Lower leg skin (tissue), 4 donors: ENCODE measurements at places on chromosomes 3 and 15.

DNA sequence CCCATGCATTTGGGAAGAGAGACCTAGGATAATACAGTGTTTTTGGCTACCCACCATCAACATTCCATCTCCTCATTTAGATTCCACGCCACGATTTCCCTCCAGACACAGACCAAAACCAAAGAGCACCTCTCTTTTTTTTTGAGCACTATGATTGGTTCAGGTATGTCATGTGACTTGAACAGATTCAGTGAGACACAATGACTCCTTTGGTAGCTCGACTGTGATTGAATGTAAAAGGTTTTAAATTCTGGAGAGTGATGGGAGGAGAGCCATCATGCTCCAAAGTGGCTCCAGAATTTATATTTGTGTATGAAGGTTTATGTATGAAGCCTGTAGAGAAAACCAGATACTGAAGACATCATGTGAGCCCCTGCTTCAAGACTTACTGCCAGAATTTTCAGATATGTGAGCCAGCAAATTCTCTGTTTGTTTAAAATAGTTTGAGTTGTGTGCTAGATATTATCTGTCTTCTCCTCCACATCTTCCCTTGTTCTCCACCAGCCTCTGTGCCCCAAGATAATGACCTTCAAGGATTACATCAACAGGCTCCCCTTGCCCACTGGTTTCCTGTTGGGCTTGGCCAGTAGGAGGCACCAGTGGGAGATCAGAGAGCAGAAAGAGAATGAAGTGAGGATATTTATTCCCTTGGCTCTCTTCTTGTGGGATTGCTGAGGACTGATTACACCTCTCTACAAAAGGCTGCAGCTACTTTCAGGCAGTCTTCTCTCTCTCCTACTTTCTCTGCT, 12.5 kb downstream of the MYD88 start:
- peak; percentile 15 for DNase-seq

DNA sequence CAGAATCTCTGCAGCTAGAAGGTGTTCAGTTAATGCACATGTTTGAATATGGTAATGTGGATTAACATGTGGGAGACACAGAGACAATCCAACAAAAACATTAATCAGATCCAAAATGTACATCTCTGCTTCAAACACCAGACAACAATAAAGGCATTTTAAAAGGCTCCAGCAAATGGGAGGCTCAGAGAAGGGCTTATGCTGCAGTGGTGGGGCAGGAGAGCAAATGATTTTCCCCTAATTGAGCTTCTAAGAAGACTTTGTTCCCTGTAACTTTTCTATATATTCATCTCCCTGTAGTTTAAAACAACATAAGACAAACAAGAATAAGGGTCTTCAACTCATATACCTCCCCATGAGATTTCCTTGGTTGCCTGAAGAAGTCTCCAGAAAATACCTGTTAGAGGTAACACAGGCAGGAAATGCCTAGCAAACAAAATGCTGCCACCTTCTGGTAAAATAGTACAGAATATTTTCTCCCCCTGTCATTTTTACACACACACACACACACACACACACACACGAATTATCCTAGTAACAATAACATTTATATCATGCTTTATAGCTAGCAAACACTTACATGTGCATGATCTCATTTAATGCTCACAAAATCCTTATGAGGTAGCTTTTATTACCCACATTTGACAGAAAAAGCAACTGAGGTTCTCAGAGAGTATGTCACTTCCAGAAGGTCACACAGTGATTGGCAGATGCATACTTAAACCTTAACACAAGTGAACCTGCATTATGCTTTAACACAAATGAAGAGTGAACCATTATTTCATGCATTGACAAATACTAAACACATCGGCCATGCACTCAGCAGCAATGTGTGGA, 123.4 kb upstream of the MB21D2 start:
- no peak for DNase-seq

- DNase-seq, result no peak
Observed at GRCh38 chr3:43707998-43708397, 17.3 kb downstream of the ABHD5 start.

DNA sequence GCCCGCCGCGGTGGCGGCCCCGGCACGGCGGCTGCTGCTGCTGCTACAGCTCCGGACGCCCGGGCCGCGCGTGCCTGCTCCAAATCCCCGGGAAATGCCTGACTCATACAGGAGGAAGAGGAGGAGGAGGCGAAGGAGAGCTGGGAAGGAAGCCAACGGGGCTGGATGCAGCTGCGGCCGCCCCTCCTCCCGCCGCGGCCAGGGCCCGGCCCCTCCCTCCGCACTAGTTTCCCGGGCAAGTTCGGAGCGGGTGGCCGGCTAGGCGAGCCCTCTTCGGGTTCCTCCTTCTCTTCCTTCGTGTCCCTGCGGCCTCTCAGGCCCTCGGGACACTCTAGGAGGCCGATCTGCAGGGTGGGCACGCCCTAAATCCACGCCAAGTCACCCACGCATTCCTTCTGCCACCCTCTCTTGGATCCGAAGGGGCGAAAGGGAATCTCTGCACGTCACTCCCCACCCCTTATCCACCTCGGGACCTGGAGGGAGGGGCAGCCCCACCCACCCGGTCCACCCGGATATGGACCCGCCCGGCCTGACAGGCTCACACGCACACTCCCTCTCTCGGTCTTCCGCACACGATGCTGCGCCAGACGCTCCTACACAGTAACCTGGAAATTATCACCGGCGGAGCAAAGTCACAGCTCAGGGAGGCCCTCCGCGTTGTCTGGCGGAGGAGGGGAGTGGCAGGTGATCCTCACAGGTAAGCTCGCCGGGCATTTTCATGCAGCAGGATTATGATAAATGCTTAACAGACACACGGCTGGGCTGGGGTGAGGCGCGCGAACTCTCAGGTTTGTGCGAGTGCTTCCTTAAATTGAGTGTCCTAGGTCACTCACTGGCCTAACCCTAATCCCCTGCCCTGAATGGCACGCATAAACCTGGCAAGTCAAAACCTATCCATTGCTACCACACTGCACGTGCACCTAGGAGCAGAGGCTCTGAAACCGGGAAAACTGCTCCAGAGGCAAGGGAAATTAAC, at the start of the genes OSBPL10 and ZNF860:
Gene OSBPL10 (minus strand): TSS at position 57 of the 976 bp plus-strand sequence. CDS start 83 bp downstream, outside the sequence.
Gene ZNF860 (plus strand): TSS at position 545 of the 976 bp plus-strand sequence. CDS start 7,330 bp downstream, outside the sequence.
- peak; percentile 78 for DNase-seq

DNA sequence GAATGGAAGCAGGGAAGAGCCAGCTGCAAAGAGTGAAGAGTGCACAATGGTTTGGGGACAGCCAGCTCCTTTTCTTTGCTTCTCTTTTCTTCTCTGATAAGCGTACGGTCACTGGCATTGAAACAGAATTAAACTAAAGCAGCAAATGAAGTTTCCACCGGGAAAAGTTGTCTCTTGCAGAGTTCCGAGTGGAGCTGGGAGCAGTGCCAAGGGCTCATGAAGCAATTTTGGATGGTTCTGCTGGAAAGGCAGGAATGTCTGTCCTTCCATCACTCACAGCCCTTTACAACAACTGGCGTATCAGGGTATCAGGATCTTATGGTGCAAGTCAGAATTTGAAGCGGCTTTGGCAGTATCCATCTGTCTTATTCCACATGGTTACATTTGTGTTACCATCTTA, 1042.9 kb downstream of the NTRK3 start:
- DNase-seq, result no peak

DNA sequence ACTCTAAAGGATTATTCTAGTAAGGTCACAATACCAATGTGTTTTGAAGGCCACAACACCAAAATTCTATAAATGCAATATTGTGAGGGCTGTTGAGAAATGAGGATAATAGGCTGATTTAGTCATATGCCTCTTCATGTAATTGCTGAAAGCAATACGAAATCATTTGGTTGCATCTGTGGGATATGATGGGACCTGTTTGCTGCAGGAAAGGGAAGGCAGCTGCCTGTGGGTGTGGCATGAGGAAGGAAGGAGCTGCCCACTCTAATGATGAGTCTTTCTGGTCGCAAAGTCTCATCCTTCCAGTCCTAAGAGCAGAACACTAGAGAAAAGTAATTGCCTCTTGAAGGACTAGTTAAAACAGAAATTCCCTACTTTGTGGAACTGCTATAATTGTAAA, 245.3 kb upstream of the ZPLD1 start:
- DNase-seq, result no peak

GRCh38 chr3:31502803-31503221, 29.9 kb upstream of the STT3B start:
- DNase-seq, result no peak

DNA sequence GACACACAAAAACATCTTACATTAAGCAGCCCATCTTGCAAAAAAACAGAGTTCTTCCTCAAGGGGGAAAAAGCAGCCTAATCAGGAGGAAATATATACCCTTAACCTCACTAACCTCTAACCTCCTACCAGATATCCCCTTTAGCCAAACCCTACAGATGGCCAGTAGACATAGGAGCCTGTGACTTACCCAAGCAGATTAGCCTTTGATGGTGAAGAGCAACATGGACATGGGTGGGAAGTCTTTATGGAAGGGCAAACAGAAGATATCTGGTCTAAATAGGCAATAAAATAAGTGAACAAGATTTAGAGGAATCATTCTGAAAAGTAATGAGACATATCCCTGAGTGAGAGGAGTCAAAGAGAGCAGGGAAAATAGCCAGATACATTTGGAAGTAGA, 119.4 kb upstream of the ARPP21 start:
- no peak for DNase-seq

GRCh38 chr3:122356402-122356801, 26.6 kb downstream of the MIX23 start:
- DNase-seq, result no peak

DNA sequence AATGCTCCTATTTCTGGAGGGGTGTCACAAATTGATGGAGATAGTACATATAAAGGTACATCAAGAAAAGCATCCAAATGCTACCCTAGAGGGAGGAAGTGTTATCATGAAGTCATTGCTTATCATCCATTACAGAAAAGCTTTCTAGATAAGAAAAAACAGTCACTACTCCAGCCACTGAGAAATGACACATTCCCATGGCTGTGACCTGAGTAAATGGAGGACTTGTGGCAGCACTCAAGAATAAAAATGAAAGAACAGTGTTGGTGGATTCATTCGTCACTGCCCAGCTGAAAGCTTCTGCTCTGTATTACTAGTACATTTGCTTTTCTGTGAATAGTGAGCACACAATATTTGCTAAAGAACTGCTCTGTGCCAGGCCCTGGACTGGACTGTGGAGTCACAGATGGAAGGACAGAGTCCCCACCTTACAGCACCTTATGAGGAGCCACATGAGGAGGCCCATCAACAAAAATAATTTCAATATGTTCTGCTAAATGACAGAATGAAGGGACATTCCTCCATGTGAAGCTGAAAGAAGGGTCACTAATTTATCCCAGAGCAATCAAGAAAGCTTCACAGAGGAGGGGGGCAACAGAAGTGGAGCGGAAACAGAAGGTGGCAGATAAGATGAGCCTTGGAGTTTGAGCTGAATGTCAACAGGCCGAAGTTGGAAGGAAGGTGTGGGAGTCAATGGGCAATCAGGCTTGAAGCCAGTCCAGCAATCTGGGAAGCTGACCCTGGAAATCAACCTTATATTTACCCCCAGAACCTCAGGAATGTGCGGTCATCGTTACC, 343.5 kb upstream of the TRIM42 start:
- DNase-seq, result no peak

DNA sequence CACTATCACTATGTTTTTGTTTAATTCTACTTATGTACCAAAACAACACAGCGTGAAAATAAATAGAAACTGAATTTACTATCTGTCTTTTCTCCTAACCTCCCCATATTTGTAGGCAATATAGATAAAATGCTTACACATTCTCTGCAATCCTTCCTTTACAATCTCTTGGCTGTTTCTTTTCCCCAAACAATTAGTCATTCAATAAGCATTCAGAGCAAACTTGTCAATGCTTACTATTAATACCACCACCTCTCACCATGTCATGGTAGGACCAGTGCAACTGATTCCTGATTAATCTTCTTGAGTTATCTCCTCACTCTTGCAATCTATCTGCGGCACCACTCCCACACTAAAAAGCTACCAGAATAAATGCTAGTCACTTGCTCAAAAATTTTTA, 74.0 kb upstream of the TTBK2 start:
- DNase-seq, result no peak

DNA sequence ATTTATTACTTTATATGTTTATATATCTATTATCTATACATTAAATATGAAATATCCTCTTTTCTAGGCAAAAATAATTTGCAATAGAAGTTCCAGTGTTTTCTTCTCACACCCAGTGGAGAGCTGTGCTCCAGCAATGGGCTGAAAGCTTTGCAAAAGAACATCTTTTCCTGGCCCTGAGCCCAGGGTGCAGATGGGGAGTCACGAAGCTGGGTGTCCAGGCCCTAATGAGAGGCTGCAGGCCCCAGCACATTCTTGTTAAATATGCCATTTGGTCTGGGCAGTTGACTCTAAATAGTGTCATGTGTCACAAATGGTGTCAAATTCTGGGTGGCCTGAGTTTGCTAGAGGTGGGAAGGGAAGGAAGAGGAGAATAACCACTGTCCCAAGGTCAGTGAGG, 5.7 kb downstream of the NTRK3 start:
- no peak for DNase-seq

- peak; percentile 20 for DNase-seq
Observed at GRCh38 chr15:78307976-78308375, 8.6 kb upstream of the SKIC8 start.

GRCh38 chr3:21909096-21909495, 158.1 kb upstream of the ZNF385D start:
- DNase-seq, result no peak

- peak; percentile 69 for DNase-seq
Observed at GRCh38 chr15:63981596-63982320, 64.5 kb downstream of the DAPK2 start.

DNA sequence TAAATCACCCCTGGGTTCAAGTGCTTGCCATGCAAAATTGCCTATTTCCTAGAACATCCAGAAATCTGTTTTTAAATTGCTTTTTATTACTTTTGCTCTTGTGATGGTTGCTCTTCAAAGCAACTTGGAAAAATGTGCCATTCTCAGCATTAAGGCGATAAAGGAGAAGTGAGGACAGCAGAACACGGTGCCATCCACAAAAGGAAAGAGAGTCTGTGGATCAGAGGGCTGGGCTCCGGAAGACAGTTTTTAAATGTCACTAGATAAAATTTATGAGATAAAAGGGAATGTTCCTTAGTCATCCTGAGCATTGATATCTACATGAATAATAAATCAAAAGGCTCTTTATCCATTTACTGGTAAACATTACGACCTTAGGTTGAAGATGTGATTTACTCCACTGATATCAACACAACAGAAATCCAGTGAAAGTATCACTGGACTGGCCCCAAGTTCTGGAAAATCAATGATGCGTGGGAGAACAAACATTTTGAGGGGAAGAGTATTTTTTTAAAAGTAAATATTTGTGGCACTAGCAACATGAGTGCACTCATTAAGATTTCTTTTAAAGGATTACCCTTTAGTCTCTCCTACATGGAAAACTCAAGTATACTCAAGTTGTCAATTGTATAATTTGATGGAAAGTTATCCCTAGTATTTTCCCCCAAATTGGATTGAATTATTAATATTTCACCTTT, 554.7 kb downstream of the FHIT start:
- no peak for DNase-seq
